ENCODE measurements at places on chromosomes 11 and 22.

- no peak for DNase-seq
Observed at GRCh38 chr22:29030016-29030617, 31.5 kb downstream of the C22orf31 start.

DNA sequence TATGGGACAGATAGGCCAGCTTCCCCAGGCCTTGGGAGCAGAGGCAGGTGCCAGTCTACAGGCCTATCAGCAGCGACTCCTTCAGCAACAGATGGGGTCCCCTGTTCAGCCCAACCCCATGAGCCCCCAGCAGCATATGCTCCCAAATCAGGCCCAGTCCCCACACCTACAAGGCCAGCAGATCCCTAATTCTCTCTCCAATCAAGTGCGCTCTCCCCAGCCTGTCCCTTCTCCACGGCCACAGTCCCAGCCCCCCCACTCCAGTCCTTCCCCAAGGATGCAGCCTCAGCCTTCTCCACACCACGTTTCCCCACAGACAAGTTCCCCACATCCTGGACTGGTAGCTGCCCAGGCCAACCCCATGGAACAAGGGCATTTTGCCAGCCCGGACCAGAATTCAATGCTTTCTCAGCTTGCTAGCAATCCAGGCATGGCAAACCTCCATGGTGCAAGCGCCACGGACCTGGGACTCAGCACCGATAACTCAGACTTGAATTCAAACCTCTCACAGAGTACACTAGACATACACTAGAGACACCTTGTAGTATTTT is 26.6 kb upstream of the L3MBTL2 start:
- DNase-seq, result peak; percentile 26

- DNase-seq, result no peak
Observed at GRCh38 chr22:49760630-49761571, 66.8 kb downstream of the BRD1 start.

DNA sequence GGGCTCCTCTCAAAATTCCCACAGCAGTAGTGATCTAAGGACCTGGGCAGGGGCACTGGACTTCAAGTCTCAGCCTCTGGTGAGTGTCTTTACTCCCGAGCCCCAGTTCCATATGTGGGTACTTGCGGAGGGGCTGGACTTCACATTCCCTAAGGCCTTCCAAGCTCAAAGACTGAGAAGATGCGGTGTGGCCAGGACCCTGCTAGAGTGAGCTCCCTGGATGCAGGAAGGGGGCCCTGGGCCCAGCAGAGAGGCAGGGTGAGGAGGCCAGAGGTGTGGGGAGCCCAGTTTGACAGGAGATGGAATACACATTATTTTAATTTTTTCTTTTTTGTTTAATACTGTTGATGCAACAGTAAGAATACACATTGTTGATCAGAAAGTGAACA is 83.7 kb downstream of the IGLL1 start:
- no peak for DNase-seq

DNA sequence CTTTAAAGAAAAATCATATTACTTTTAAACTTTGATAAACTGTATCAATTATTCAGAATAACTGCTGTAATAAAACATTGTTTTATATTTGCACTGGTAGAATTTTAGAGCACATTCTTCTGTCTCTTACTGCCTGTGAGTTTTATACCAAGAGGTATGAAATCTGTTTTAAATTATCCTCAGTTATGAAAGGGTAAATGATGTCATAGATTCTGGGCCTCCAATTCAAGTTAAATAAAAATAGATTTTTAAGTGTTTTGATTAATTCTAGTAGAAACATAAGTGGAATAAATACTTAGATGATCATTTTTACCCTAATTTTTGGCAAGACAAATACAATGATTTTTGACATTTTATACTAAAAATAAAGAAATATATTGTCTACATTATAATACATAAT is 93.0 kb downstream of the GUCY1A2 start:
- DNase-seq, result no peak

DNA sequence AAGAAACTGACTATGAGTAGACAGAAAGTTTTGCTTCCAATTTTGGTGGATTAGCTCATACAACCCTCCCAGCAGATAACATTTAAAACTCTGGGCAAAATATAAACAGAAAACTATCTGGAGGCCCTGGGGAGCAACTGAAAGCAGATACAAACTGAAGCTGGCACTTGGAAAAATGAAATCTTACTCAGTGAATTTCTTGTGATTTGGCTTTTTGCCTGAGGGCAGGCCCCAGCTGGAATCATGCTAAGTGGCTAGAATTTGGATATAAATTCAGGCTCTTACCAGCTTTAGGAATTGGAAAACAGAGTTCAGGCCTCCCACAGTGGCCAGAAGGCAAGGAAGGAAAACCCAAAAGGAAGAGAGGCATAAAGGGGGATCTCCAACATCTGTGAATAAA is 85.8 kb downstream of the EFCAB6 start:
- DNase-seq, result no peak

GRCh38 chr11:78312712-78313111 is 104.9 kb downstream of the GAB2 start:
- DNase-seq, result no peak

DNA sequence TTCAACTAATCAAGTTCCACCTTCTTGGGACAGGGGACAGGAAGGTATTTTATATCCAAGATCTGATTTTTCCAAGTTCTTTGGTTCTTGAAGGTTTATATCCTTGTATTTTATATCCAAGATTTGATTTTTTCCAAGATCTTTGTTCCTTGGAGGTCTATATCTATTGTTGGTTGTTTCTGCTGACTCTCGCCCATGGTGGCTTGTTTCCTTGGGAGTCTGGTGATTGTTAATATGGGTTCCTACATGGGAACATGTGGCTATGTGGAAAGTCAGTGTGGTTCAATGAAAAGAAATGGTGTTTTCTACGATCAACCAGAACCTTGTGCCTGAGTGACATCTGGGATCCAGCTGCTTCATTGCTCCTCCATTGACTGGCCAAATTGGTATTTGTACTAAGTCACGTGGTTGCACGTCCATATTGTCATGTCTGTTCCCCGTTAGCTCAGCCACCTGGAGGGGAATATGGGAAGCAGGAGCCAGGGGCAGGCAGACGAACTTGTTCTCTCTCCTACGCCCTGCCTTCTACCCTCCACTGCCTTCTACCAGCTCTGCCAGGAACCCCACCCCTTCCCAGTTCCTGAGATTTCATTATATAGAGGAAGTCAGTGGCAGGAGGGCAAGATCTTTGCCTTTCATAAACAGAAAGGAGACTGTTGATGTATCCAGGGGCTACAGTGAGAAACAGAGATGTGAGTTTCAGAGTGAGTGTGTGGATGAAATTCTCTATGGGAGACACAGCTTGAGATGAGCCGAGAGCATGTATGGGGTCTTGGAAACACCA is 11.1 kb upstream of the CSF2RB start:
- no peak for DNase-seq

- DNase-seq, result no peak
Observed at GRCh38 chr11:70717936-70718595, 319.7 kb downstream of the CTTN start.

GRCh38 chr22:20117633-20118299 is 740 bp upstream of the TRMT2A start:
- DNase-seq, result no peak

- no peak for DNase-seq
Observed at GRCh38 chr11:80694385-80694784, 1253.6 kb upstream of the TENM4 start.

GRCh38 chr11:120221115-120221752 is 10.4 kb downstream of the OAF start:
- no peak for DNase-seq

DNA sequence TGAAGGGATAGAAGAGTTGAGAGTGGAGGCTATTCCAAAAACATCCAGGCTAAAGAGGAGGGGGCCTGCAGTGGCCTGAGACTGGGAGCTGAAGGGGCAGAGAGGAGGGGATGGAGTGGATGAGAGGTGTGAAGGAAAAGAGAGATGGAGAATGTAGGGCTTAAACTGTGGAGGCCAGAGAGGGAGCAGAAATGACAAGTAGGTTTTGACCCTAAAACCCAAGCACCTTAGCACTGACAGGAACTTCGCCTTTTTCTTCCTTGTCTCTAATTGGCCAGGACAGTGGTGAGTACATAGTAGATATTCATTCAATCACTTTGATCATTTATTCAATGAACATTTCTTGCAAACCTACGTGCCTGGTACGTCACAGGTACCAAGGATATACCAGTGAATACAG is 7.3 kb downstream of the FAM111B start:
- no peak for DNase-seq

DNA sequence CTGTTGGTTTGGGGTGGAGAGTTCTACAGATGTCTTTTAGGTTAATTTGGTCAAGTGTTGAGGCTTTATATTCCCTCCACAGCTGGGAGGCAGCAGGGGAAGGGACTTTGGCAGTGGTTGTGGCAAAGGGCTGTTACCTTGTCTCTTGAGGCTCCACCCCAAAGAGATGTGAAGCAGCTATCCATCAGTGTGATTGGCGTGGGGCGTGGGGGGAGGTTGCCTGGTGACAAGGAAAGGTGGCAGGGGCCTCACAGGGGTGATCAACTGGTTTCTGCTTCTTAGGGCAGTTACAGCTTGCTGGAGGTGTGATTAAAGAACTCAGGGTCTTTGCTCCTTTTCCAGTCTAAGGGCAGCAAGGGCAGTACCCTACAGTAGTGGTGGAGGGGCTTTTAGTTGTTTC is 59.3 kb downstream of the FANCF start:
- no peak for DNase-seq

- no peak for DNase-seq
Observed at GRCh38 chr11:96079691-96080090, 155.8 kb upstream of the MTMR2 start.

DNA sequence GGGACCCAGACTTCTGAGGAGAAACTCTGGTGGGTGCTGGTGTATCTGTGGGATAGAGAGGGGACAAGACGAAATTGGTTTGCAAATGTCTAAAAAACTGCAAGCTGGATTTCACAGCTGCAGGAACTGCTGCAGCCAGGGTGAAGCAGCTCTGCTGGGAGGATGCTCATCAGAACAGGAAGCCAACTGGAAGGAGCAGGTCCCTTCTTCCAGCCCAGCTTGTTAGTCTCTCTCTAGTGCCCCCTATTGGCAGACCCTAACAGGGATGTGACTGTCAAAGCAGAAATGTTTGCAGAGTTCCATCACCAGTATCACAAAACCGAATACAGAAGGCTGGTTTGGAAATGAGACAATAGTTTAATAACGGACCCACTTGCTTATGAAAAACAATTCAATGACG is 74.8 kb upstream of the SLC22A12 start:
- no peak for DNase-seq

GRCh38 chr22:40055143-40055883 is 60.6 kb downstream of the FAM83F start:
- DNase-seq, result no peak

DNA sequence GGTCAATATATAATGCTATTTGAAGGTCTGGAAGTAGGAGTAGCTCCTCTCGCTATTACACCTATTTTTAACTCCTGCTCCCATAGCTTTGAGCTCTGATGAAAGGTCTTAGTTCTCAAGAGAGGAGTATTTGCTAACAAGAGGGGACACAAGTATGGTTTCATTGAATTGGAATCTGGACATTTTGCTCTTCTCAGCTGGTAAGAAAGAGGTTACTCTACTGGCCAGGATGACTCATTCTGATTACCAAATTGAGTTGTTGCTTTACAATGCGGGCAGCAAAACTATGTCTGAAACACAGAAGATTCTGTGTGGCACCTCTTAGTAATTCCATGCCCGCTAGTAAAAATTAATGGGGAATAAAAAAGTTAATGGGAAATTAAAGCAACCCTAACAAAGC is 63.6 kb upstream of the EP300 start:
- DNase-seq, result no peak

DNA sequence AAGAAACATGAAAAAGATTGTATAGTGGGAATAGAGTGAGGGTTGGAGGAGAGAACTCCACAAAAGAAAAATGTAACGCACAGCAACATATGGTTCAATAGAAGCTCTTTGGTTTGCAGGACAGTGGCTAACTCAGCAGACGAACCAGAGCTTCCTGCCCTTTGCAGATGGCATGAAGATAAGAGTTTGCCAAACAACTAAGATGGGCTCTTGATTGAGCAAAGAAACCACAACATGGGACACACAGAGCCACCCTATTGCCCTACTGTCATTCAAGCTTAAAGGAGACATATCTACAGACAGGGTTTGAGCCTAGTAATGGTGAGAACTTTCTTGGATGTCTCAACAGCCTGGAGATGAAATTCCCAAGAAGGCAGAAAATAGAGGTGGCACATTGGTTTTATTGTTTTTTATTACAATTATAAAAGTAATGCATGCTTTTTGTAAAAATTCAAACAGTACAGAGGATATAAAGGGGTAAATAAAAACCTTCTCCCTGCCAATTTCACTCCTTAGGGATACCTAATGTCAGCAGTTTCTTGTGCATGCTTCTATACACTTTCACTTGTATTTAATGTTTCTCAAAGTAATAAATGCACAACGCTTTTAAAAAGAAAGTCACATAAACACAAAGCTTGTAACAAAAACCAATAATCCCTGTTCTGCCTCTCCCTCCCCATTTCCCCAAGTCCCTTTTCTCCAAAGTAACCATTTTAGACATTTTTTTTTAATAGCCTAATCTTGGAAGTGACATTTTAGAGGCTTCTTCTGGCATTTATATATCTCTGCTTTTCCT is 63.7 kb downstream of the COPB1 start:
- DNase-seq, result no peak

GRCh38 chr11:129625930-129626329 is 189.7 kb upstream of the TMEM45B start:
- DNase-seq, result no peak

GRCh38 chr11:131993246-131993645 is 622.8 kb downstream of the NTM start:
- no peak for DNase-seq

GRCh38 chr11:80748207-80748925 is 1307.5 kb upstream of the TENM4 start:
- no peak for DNase-seq

GRCh38 chr11:102882389-102883024 is 7.7 kb upstream of the MMP12 start:
- DNase-seq, result no peak

- DNase-seq, result no peak
Observed at GRCh38 chr22:20057596-20058268, 22.3 kb upstream of the DGCR8 start.

DNA sequence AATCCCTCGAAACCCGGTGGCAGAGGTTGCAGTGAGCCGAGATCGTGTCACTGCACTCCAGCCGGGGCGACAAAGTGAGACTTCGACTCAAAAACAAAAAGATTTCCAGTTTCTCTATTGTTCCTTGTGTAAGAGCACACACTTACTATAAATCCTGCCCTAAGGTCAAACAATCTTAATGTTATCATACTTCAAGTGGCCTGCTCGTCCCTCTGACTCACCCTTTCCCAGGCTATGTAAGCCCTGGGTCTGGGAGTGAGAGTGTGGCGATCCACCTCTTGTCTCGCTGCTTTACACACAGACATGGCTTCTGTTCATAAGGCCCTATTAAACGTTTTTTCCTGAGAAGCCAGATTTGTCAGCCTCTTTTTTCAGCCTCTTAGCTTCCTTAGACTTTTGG is 24.4 kb upstream of the A4GALT start:
- DNase-seq, result no peak
